ENCODE measurements at places on chromosomes 13 and 19.

- no peak for DNase-seq
These were observed 7.4 kb downstream of the ZNF564 start for GRCh38 chr19:12543855-12544254.

GRCh38 chr13:99223587-99223986 is 22.9 kb downstream of the UBAC2 start:
- DNase-seq, result no peak

GRCh38 chr13:81379183-81379582 is 1038.3 kb upstream of the SPRY2 start:
- no peak for DNase-seq

GRCh38 chr13:33931397-33932311 is 113.7 kb downstream of the RFC3 start:
- no peak for DNase-seq

DNA sequence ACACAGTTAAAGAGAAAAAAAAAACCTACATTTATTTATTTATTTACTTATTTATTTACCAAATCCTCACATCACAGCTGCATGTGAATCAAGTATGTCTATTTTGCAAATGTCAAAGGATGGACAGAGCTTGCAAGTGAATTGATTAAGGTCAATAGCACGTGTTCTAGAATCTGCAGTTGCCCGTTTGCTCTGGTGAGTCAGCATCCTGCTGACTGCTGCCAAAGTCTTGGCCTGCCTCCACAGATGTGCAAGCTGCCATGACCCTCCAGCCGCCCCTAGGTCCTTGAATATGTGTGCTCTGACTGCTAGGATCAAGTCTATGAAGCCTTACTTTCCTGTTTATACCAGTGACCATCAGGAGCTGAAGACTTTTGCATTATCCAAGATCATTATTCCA is 320.6 kb downstream of the GPC5 start:
- no peak for DNase-seq

- DNase-seq, result no peak
These were observed 2758.2 kb downstream of the PCDH9 start for GRCh38 chr13:64471916-64472315.

GRCh38 chr13:45733361-45733760 is 31.2 kb downstream of the CBY2 start:
- no peak for DNase-seq

DNA sequence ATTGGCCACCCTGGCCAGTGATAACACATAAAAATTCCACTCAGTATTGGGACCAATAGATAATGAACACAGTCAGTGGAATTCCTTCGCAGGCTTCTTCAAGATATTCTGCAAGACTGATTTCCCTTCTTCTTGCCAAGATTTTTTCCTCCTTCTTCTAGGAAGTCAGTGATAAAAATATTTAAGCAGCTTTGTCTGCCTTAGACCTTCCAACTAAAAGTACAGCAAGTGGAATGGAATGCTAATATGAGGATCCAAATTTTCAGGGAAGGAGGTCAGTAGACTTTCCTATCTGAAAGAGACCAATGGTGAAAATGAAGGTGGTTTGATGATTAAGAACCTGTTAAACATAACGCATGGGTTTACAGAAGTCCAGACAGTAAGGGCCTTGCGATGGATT is 9.6 kb downstream of the STARD13 start:
- no peak for DNase-seq

DNA sequence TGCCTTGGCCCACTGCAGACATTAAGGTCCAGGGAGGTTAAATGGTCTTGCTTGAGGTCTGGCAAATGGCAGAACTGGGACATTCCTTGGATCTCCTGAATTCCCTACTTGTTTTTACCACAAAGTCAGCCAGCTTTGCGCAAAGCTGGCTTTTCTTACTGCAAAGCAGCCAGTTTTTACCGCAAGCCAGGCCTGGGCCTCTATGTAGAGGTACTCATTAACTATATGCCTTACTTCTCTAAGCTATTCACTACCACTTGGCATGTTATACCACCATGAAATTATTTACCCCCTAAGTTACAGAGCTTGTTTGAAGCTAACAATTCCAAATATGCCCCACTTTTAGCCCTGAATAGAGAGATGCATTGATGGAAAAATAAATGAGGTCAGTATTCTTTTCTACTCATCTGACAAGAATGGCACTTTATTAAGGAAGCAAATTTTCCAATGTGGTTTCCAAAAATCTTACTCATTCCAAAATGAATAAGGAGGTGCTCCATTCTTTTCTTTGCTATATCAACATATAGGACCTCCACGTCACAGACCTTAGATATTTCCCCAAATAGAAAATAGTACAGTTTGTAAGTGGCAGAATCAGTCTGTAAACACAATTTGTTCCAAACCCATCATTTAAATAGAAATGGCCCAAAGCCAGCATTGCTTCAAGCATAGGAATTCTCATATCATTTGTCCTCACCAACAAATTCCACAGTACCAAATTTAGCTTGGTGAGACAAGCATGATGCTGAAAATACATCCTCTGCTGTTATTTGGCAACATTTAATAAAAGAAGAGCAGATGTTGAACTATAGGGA is 143.9 kb upstream of the TSC22D1 start:
- DNase-seq, result peak; percentile 7

DNA sequence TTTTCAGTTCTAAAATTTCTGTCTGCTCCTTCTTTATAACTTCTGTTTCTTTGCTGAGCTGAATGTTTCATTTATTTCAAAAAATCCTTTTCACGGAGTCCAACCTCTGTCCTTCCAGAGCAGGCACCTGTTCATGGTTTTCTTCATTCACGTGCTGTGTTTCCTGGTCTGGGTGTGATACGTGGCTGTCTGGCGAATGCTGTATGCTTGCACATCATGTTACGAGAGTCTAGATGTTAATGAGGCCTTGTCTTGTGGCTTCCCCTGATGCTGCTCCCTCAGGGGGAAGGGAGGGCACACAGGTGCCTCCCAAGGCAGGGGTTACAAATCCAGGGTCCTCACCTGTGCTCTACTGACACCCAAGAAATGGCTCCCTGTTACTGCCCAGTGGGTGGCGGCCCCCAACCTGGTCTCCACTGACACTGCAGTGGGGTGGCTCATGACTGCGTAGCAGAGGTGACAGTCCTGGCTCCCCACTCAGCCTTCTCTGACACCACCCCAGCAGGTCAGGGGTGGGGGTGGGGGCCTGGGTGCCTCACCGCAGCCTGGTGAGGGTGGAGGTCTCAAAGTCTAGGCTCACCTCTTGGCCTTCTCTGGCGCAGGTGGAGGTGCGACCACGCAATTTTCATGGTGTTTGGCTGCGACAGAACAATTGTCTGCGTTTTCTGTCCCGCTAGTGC is 20.1 kb upstream of the RAB20 start:
- no peak for DNase-seq

DNA sequence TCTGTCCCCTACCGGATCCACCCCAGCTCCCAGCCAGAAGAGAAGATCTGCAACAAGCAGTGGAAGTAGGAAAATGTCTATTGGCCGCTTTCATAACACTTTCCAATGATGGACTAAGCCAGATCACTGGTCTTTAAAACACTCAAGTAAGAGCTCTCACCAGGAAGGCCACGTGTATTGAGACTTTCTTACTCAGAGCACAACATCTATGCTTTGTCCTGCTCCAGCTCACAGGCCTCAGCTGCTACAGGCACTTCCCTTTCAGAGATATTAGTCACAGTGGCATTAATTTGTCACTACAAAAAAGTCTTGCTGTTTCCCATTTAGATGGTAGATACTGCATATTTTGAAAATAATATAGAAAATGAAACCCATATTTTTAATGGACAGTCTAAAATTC is 164.2 kb downstream of the ABCC4 start:
- no peak for DNase-seq

GRCh38 chr19:32881766-32882165 is 12.2 kb upstream of the SLC7A9 start:
- no peak for DNase-seq

GRCh38 chr19:38001158-38001781 is 94.3 kb downstream of the SIPA1L3 start:
- DNase-seq, result no peak

GRCh38 chr13:105097521-105097920 is 1437.9 kb downstream of the EFNB2 start:
- DNase-seq, result no peak

- DNase-seq, result no peak
These were observed 251.2 kb upstream of the SGCG start for GRCh38 chr13:22929381-22930126.

DNA sequence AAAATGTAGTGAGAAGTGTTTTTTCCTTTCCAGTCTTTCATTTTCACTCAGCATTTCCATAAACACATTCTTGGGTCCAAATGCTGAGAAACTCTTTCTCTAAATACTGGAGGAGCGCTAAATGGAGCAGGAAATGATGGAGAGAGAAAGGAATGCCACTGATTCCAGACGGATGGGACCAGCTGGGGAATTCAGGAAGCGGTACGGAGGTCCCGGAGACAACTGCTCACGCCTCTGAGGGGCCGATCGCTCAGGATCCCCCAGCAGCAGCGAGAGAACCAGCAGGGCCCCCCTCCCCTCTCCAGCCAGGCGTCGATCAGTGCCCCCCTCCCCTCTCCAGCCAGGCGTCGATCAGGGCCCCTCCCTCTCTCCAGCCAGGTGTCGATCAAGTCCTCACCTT is 13.2 kb downstream of the RASA3 start:
- no peak for DNase-seq

DNA sequence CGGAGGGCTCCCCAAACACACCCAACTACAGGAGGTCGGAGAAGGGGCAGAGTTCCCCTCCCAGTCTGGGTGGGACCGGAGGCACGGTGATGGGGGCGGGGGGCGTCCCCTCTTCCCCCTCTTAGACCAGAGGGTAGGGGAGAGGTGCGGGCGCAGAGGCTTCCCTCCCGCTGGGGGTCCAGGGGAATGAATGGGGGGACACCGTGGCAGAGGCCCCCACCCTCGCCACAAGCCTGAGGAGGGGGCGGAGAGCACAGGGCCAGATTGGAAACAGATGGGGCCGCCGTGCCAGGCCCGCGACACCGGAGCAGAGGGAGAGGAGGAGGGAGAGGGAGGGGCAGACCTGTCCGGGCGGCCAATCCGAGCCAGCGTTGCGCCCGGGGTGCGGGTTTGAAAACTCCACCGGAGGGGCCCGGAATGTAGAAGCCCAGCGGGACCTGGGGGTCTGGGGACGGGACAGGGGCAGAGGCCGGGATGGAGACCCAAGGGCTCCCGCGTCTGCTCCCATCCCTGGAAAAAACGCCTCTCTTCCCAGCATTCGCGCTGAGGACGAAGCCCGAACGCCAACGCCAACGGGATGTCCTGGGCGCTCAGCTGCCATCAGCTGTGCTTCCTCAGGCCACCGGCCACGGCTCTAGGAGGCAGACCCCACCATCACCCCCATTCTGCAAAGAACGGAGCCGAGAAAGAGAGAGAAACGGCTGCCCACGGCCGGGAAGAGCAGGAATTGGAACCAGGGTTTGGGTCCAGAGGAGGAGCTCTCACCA is 46.8 kb downstream of the PTPRS start:
- DNase-seq, result no peak
